Heart left ventricle (tissue), 16 donors: ENCODE measurements at places on chromosomes 16 and 17. TPM values are rescaled to one million over a fixed set of nuclear protein-coding genes. Genes with fewer than 3 reads are reported as not detected.

PFAS gene
- 13.2 TPM for total RNA-seq

DNA sequence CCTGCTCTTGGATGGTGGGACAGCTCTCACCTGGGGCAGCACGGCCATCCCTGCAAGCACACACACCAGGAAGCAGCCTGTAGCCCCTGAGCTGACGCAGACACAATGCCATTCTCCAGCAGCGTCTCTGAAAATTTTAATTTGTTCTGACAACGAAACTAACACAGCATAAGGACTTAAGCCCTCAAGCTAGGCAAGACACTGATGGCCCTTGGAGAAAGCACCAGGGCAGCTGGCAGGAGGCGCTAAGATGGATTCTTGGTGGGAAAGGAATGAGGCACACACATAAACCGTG, 2.7 kb upstream of the LIMD2 start:
- no peak for DNase-seq

GRCh38 chr16:62615526-62615925, 579.3 kb upstream of the CDH8 start:
- DNase-seq, result no peak

GRCh38 chr17:31369266-31369665, 22.2 kb upstream of the RAB11FIP4 start:
- DNase-seq, result no peak

DNA sequence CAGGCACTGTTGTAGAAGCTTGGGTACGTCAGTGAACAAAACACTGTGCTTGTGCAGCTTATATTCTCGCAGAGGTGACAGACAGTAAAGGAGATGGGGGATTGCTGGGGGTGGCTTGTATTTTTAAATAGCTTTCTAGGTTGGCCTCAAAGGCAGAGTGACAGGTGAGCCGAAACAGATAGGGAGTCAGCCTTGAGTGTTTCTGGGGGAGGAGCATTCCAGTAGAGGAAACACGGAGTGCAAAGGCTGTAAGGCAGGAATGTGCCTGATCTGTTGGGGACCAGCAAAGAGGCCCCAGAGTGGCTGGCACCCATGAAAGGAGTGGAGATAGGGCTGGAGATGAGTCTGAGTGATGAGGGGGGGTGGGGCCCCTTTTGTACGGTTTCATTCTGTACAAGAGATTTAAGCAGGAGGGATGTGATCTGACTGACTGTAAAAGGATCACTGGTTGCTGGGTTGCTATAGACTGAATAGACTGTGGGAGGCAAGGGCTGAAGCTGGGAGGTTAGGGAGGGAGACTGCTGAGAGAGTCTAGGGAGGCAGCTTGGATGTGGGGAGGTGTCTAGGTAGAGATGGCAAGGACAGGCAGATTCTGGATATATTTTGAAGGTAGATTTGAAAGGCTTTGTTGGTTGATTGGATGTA, 15.2 kb downstream of the NUP93 start:
- DNase-seq, result peak; percentile 44

DNA sequence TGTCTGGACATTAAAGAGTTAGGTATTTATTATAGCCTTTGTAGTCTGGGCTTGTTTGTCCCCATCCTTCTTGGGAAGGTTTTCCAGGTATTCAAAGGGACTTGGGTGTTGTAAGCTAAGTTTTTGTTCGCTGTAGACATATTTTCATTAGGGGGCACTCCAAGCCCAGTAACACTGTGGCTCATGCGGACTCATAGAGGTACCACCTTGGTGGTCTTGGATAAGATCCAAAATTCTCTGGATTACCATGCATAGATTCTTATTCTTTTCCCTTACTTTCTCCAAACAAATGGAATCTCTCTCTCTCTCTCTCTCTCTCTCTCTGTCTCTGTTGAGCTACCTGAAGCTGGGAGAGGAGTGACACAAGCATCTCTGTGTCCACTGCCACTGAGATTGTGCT, 48.9 kb downstream of the ERCC4 start:
- no peak for DNase-seq
